ENCODE measurements at places on chromosomes 7 and 10. TPM values are rescaled to one million over a fixed set of nuclear protein-coding genes. Genes with fewer than 3 reads are reported as not detected.

GRCh38 chr7:158303121-158303520, 284.5 kb downstream of the PTPRN2 start:
- DNase-seq, result no peak

GRCh38 chr10:123554656-123555055, 111.5 kb upstream of the GPR26 start:
- DNase-seq, result no peak

Gene AEBP1
- 69.3 TPM for total RNA-seq

Gene RNF32
- 2.5 TPM for total RNA-seq

Gene AKR1D1
- not detected for total RNA-seq

Gene NPTX2
- not detected for total RNA-seq
